Non-pigmented ciliary epithelial cell (primary cell): ENCODE measurements at places on chromosomes 1 and 21.
A peak's percentile ranks its signal among the peaks of the same experiment; 100 is the strongest.

- no peak for DNase-seq
Observed at GRCh38 chr1:121566346-121566745, 381.6 kb downstream of the SRGAP2C start.

- DNase-seq: no peak
Observed at GRCh38 chr1:183612407-183612806, 22.1 kb upstream of the NCF2 start.

GRCh38 chr1:223474804-223475203, 81.6 kb downstream of the CCDC185 start:
- DNase-seq: no peak

- no peak for DNase-seq
Observed at GRCh38 chr1:230270185-230270558, 156.0 kb downstream of the PGBD5 start.

DNA sequence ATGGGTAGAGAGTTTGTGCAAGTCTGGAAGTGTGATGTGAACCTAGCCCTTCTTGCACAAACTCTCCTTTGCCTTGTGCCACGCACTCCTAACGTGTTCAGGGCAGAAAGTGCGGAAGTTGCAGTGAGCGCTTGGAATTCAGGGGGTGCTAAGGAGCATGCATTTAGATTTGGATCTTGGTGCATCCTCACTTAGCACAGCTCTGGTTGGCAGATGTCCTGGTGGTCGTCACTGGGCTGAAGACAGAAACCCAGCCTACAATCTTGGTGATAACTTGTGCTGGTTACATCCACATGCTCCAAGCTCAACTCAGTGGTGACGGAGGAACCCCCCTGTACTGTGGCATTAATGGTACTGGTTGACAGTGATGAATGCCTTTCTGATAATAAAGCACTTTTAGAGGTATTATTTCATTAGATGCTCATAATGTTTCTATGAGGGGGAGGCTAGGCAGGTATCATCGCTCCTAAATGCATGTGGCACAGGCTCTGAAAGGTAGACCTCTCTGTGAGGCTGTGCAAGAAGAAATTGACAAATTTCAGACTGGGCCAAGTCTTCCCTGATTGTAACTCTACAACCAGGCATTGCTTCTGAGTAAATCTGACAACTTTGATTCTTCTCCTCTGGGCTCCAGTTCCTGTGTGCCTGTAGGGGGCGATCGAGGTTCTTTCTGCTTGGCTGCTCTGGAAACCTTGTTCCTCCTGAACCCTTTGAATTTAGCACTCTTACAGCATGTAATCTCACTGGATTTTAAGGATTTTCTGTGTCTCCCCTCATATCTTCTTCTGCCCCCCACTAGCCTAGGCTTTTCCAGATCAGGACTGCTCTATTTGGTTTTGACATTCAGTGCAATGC, 40.6 kb downstream of the MAPKAPK2 start:
- no peak for DNase-seq

DNA sequence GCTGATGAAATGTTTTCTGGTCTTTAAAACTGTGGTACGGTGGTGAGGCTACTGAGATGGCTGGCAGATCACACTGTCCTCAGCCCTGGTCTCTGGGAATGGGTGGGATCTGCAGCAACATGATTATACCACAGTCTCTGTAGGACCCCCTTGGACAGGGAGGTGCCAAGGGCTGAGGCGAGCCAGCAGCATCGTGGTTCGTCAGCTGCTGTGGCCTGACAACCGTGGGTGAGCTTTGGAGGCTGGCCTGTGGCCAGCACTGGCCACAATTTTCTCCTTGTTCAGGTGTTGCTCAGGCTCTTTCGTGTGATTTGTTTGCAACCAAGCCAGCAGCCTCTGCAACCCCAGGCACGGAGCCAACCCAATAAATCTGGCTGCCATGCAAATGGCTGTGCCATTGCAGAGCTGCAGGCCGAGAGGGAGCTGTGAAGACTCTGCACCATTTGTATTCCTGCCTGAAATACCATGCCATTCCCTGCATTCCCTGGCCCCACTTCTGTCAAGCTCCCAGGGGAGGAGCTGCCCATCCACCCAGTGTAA, 70.9 kb downstream of the PCP4 start:
- DNase-seq: no peak

GRCh38 chr1:186442651-186443375, 18.1 kb downstream of the PDC start:
- DNase-seq: peak; percentile 38

DNA sequence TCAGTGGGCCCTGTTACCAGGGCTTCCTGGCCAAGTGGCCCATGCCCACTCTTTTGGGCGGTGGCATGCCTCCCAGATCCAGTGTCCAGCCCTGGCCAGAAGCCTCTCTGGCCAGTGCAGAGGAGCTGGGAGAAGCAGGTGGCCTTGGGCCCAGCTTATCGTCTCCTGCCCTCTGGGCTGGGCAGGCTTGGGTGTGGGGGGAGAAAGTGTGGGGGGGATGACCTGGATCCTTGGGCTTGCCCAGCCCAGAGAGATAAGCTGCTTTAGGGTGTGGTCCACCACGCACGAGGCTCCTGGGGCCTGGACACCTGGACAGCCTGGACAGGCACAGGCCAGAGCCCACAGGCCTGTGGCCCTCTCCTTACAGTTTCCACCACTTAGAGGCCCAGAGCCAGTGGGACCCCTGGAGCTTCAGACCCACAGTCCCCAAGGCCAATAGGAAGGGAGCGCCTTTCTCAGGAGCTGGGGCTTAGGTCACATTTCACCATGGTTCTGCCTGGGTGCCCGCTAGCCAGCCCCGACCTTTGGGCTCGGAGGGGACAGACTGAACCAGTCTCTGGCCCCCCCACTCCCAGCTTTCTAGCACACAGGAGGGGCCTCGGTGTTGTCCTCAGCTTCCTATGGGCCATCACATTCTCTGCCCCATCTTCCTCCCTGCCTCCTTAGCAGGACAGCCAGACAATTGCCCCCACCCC, 1.8 kb downstream of the ESPN start:
- no peak for DNase-seq

- DNase-seq: no peak
Observed at GRCh38 chr1:67816095-67816475, 17.2 kb downstream of the GNG12 start.

- no peak for DNase-seq
Observed at GRCh38 chr1:18200136-18200717, 92.6 kb downstream of the IGSF21 start.

- DNase-seq: no peak
Observed at GRCh38 chr21:41622831-41623548, 115.0 kb upstream of the TMPRSS2 start.

GRCh38 chr1:213605732-213606131, 382.0 kb upstream of the PROX1 start:
- DNase-seq: no peak

GRCh38 chr1:240468656-240469055, 143.3 kb downstream of the GREM2 start:
- DNase-seq: no peak

DNA sequence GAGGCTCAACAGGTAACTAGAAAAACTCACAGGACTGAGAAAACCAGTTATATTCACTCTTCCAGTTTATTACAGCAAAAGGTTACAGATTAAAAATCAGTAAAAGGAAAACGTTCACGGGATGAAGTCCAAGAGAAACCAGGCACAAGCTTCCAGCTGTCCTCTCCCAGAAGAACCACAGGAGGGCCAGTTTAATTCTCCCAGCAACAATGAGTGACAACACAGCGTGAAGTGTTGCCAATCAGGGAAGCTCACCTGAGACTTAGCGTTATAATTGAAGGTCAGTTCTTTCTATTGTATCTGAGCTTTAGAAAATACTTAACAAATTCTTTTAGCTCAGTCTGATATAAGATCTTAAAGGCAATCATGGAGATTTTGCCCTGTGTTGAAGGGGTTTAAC, 65.2 kb upstream of the TNR start:
- DNase-seq: no peak

- no peak for DNase-seq
Observed at GRCh38 chr21:43361493-43362296, 65.2 kb downstream of the SIK1 start.

DNA sequence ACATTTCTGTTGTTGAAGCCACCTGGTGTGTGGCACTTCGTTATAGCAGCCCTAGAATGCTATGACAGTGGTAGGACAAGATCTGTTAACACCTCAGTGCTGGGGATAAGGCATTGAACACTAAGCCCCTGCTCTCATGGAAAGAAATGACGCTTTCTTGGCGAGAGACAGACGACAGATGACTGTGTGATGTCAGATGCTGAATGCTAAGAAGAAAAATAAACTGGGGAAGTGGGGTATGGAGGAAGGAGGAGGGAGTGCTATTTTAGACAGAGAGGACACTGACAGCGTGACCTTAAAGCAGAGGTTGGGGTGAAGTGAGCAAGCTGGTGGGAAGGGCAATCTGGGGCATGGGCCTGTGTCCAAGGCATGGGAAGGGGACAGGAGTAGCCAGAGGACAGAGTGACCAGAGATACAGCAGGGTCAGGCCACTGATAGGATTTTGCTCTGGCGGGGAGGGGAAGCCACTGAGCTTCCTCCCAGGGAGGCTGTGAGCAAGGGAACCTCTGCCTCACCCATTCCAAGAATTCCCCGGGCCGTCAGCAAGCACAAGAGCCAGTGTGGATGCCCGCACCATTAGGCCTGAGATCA, 15.2 kb downstream of the DOP1B start:
- DNase-seq: no peak

- no peak for DNase-seq
Observed at GRCh38 chr1:219185486-219186117, 11.9 kb downstream of the LYPLAL1 start.

- no peak for DNase-seq
Observed at GRCh38 chr1:51000651-51001050, 30.6 kb downstream of the CDKN2C start.

GRCh38 chr1:43711049-43711448, 3.7 kb downstream of the ST3GAL3 start:
- DNase-seq: peak; percentile 76

DNA sequence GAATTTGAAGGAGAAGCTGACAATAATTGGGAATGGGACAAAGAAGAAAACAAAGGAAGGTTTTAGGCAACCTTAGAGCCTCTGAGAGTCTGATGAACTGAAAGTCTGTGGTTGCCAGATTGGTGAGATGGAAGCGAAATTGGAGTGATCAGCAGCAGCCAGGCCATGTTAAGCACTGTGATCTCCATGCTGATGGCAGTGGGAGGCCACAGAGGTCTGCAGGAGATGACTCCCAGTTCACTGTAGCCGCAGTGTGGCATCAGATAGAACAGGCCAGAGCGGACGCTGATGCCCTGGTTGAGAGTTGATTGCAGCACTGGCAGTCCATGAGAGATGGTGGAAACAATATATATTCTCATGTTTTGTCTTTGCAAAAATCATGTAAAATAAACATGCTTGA, 137.4 kb upstream of the L1TD1 start:
- no peak for DNase-seq

GRCh38 chr1:219041141-219041540, 132.5 kb upstream of the LYPLAL1 start:
- DNase-seq: peak; percentile 68

DNA sequence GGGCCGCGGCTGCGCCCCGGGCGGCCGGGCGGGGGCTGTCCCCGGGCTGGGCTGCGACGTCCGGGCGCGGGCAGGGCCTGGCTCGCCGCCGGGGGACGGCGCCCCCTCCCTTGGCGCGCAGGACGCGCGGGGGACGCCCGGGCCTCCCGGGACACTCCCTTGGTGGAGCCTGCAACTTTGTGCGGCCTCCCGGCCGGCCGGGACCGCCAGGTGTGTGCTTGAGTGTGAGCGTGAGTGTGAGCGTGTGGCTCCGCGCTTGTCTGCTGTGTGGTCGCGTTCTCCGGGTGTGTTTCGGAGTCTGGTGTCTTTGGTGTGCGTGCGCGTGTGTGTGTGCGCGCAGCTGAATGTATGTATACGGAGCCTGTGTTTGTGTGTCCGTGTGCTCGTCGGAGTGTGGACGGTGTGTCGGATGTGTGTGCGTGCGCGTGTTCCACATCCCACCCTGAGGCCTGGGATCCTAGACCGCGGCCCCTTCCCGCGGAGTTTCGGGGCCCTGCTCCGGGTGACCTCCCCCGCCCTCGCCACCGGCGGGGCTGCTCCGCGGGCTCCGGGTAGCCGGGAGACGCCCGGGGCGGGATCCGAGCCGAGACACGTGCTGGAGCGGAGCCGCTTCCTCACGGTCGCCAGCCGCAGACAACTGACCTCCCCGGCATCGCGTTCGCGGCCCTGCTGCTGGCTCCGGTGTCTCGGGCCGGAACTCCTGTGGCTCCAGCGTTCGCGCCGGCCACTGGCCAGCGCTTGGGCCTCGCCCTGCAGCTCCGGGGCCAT, 1.7 kb downstream of the PTPRU start:
- DNase-seq: no peak

DNA sequence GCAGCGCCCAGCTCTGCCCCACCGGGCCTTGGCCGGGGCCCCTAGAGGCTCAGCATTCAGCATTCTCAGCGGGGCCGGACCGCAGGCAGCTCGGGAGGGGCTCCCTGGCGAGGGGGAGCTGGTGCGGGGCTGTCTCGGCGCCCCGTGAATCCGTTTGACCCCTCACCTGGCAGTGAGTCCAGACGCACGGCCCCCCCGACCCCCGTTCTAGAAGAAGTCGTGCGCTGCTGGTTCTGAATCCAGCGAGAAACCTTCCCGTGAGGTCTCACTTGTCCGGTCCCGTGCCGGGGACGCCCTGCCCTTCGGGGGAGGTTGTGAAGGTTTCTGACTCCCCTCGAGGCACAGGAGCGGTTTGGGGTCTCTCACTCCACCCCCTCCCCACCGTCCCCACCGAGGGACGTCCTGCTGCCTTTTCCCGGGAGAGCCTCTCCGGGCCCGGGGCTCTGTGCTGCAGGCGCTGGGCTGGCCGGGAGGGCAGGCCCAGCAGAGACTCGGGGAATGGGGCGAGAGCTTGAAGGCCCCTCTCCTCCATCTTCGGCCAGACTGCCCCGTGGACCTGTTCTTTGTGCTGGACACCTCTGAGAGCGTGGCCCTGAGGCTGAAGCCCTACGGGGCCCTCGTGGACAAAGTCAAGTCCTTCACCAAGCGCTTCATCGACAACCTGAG, 655 bp downstream of the COL6A1 start:
- DNase-seq: no peak

DNA sequence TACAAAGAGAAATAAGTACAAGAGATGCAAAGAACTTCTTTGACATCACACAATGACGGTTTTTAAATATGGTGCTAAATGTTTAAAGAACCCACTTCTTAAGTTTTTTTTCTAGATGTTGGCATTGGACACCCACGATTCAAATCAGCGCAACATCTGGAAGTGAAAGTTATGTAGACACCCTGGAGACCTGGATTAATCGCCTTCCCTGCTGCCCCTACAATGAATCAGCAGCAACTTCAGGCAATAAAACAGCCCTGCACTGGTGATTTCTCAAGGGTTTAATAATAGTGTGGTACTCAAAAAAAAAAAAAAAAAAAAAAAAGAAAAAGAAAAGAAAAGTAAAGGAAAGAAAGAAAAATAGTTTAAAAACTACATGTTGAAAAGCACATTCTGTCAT, 248.3 kb downstream of the NUF2 start:
- no peak for DNase-seq
